ENCODE measurements at places on chromosomes 3 and 15. TPM values are rescaled to one million over a fixed set of nuclear protein-coding genes. Genes with fewer than 3 reads are reported as not detected.
A peak's percentile ranks its signal among the peaks of the same experiment; 100 is the strongest.

- peak; percentile 40 for DNase-seq
These were observed 141.0 kb upstream of the MYRIP start for GRCh38 chr3:39668420-39668819.

GRCh38 chr15:100340721-100341238 is 995 bp downstream of the ADAMTS17 start:
- DNase-seq: no peak

The MINDY2 gene
- 14.1 TPM for total RNA-seq

The GOLGA8R gene
- 0.74 TPM for total RNA-seq

DNA sequence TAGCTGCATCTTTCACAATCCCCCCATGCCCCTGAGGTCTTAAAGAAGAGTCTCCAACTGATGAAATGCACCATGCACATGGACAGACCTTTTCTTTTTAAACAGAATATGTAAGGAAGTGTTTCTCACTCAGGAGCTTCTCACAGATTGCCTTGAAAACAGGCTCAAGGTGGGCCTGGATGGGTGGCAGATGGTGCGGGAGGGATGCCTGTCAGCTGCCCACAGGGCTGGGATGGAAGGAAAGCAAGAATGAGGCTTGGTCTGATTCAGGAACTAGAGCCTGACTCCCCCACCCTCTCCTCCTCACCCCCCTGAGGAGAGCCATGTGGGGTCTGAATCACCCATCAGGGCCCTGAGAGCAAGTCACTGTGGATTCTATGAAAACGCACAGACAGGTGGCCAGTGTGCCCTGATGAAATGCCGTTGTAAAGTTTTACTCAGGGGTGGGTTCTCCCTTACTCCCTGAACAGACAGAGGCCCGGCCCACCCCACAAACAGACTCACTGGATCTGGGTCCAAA is 67.2 kb downstream of the UMPS start:
- no peak for DNase-seq

The TEX9 gene
- total RNA-seq: 43.5 TPM

The MUC4 gene
- total RNA-seq: 0.11 TPM
